T-cell (primary cell): ENCODE measurements at places on chromosomes 4 and X.

GRCh38 chr4:71235311-71236201, 103.3 kb upstream of the SLC4A4 start:
- no peak for DNase-seq

DNA sequence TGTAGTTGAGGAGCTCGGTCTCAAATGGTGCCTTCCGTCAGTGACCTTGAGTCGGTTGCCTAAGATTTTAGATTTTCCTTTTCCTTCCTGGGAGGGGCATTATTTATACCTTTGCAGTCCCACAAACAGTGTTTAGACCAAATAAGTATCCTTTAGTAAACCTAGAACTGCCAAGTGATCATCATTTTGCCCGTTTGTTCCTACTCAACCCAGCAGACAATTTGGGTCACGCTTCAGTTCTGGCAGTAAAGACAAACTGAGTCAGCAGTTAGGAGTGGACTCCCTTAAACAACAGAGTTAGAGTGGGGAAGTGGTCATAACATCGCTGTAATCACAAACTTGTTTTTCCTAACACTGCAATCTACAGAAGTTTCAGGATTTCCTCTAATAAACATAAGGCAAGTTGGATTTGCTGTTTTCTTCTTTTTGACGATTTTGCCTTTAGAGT, 777 bp upstream of the WDFY3 start:
- DNase-seq = no peak

DNA sequence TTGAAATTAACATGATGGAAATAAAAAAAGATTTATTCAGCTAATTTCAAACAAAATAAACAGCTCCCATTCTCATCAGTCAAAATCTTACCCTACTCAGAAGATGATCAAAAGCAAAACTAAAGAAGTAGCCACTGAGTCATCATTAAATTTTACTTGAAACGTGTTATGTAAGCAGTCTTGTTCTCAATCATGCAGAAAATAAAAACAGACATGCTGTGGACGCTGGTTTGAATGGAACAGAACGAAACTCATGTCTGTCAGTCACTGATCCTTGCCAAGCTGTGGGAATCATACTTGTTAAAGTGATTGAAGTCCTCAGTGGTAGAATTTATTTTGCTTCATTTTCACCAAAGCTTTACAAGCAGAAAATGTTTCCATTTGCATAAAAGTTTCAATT, 77.2 kb upstream of the TLR3 start:
- DNase-seq = no peak

- DNase-seq = peak; percentile 1
Observed at GRCh38 chrX:87900320-87900908, 382.8 kb downstream of the KLHL4 start.
